Effector CD8-positive, alpha-beta T cell (primary cell): ENCODE measurements at places on chromosomes 2 and 18.

DNA sequence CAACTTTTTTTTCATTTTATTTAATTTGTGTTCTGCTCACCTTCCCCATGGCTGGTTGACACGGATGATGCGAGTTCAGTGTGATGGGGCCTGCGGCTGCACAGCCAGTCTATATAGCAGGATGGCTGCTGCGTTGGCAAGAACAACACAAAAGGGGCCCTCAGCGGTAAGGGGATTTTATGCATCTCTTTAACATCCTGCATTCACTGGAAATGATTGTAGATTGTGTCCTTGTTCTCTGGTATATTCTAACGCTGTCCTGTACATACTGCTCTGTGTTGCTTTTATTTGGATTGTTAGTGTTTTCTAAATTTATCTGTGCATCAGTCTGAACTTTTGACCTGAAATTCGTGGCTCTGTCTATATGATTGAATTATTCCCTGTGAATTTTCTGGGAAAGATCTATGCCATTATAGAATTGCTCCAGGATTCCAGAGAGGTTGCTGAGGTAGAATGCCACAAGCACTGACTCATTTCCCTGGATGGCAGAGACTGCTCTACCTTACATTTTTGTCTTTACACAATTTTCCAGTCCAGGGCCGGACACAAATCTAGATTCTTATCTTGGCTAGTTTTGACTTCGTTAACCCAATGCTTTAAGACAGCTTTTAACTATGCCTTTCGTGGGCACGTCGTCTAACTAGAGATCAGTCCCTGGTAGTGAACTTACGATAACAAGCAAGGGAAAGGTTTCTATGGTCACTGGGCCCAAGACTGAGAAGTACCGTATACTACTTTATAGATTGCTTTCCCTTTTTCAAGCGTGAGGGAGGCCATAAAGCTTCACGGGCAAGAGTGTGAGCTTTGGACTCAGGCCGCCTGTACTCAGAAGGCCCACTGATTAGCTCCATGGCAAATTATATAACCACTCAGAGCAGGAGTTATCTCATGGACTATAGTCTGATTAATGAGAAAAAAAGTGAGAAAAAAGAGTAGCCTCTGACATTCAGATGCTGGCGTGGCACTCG lies at the start of gene CRYGC:
TSS of gene CRYGC (minus strand) at position 85 of the 968 bp plus-strand sequence. CDS start at position 49, 36 bp downstream.
- no peak for DNase-seq

GRCh38 chr2:239339726-239340601 lies 60.9 kb downstream of the HDAC4 start:
- DNase-seq = no peak

DNA sequence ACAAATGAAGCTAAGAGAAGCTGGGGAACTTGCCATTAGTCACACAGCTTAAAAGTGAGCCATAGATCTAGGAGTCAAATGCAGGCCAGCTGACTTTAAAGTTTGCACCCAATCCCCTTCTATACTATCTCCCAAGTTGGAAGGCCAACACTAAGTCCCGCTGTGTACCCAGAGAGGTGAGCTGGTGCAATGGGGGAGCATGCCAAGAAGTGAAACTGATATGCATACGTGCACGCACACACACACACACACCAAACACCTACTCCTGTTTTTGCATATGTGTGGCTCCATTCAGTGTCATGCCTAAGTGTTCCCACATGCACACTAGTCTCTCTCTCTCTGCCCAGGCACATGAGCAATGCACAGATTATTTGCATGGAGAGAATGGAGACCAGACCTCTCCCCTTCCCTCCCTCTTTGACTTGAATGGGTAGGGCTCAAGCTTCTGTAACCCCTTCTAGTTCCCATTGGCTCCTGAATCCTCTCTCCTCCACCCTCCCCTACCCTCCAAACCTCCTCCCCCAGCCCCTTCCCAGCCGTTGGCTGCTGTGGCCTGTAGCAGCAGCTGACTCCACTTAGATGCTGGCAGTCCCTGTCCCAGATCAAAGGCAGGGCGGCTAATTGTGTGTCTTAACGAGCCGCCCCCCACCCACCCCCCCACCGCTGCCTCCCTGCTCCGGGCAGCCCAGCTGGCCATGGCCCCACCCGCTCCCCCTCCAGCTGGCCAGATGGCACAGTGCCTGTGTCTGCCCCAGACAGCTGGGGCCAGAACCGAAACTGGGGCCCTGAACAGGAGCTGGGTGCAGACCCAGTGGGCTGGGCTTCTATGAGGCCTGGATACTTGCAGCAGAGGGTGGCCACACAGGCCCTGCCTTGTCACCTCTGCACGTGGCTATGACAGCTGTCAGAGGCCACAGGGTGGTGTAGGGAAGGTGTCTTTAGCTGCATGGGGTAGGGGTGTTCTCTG lies 5.6 kb downstream of the WNT10A start:
- no peak for DNase-seq

- DNase-seq = peak; percentile 42
Measured at GRCh38 chr2:96869822-96870625, at the start of gene SEMA4C. Gene SEMA4C (minus strand): TSS chr2:96870080. CDS start chr2:96867886, 2,194 bp downstream.

GRCh38 chr2:195026261-195026660 lies 630.8 kb upstream of the SLC39A10 start:
- no peak for DNase-seq

DNA sequence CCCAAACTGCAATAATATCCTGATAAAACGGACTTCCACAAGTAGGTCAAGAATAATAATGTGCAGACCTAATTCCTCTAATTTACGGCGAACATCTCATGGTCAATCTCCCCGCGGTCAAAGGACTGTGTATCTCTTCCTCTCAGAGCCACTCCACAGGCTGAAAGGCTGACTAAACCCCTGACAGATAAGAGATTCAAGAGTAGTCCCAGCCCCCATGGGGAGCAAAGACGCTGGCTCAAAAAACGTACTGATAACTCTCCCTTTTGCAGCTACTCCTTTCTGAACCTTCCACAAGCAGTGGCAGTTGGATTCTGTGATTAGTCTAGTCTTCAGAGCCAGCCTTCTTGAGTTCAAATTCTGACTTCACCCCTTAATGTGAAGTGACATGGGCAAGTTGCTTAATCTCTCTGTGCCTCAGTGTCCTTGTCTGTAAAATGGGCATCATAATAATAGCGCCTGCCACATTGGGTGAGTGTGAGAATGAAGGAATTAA lies 19.7 kb upstream of the IL18R1 start:
- DNase-seq = no peak

DNA sequence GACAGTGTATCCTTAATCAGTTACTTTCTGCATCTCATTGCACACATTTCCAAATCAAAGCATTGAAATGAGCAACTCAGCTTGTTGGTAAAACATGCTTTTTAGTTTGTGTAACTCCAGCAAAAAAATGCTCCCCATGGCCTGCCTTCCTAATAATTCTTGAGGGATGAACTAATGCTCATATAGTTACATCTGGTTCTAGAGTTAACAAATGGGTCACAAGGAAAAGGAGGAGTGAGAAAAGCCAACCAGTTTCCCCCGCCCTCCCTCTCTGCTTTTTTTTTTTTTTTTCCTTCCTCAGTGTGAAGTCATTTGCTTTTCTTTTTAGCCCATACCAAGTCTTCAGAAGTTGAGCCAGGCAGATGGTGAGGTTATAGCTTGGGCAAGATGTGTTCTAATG lies 231.7 kb downstream of the MTX2 start:
- no peak for DNase-seq

DNA sequence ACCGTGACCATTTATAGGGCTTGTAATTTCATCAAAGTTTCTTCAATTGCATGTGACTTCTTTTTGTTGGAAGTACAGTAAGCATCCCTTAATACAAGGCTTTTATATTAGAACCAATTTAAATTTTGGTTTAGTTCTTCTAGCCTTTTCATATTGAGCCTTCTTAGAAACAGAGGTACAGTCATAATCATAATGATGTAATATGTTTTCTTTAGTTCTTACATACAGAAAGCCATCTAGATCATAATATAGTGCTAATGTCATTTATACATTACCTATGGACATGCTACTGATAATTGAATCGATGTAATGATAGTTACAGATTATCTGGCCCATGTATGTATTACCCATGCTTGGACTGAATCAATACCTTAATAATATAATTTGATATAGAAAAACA lies 109.9 kb upstream of the OTX1 start:
- DNase-seq = no peak

DNA sequence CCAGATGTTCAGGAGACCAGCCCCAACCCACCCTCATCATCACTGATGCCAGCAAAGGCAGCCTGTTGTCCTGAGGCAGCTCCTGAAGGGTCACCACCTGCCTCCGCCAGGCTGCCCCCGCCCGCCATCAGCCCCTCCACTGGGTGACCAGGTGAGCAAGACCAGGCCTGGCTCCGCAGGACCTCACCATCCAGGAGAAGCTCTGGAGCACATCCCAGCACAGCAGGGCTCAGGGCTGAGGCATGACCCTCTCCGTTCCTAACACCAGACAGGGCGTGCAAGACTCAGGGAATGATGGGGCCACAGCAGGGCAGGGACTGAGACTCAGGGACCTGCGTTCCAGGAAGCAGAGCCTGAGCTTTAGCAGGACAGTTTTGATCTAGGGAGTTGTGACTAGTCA lies 218.8 kb upstream of the RAB6C start:
- no peak for DNase-seq

DNA sequence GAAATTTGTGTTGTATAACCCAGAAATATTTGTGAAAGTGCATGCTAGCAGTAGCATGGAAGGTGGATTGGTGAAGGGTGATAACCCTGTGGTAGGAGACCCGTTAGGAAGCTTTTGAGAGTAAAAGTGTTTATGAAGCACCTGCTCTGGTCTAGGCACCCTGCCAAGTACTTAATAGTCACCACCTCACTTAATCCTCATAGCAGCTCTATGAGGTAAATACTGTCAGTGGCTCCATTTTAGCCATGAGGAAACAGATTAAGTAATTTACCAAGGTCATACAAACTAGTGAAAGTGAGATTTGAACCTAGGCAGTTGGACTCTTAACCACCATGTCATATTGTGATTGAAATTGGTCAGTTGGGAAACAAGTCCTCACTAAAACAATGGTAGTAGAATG lies 66.8 kb downstream of the TET3 start:
- DNase-seq = no peak

DNA sequence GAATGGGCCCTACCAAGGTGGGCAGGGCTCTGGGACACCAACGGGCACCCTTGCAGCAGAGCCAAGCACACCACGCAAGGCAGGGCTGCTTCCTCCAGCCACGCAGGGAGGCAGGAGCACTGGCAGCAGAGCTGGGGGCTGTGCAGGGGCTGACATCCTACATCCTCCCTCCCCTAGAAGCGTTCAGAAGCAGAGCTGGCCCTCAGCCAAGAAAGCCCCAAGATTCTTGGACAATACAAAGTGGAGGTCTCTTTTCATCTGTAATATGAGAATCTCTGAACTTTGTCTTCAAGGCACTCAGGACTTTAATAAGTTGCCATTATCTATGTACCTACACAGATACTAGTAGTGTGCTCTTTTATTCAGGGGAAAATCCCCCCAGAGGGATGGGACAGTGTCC lies 128.1 kb upstream of the AGAP1 start:
- DNase-seq = no peak

DNA sequence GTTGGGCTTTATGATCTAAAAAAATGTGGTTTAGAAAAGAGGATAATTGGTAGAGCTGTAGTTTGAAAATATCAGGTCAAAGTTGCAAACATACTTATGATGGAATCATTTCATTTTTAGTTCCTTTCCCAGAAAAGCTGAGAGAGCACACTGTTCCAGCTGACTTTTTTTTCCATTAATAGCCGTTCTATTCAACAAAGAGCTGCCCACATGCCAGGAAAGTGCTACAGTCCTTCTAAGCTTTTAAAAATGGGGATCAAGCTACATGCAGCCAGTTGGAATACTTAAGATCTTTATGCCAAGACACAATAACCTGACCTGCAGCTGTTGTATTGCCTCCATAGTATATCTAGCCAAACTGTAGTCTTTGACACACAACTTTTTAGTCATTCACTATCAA lies 111.5 kb downstream of the GALNT3 start:
- DNase-seq = no peak

DNA sequence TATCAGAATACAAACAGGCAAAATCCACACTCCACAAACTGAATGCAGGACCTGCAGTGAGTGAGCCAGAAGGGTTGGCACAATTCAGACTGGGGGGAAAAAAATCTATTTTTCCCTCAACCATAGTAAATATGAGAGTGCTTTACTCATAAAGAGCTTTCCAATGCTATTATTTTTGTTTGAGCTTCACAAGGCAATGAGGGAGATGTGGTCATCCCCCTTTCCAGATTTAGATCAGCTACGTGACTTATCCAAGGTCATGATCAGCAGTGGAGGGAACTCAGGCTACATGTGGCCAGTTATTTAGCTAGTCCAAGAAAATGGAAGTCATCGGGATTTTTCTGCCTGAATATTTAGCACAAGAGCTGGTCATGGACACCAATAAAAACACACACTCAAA lies 120.4 kb upstream of the KLF7 start:
- no peak for DNase-seq

GRCh38 chr2:240077442-240077841 lies 24.1 kb upstream of the OR6B3 start:
- DNase-seq = no peak

GRCh38 chr2:96153991-96154431 lies 8.8 kb upstream of the DUSP2 start:
- DNase-seq = no peak

- DNase-seq = no peak
Measured at GRCh38 chr2:213227458-213227857, 56.8 kb upstream of the SPAG16 start.

GRCh38 chr2:2571301-2572150 lies 240.5 kb upstream of the MYT1L start:
- DNase-seq = no peak

DNA sequence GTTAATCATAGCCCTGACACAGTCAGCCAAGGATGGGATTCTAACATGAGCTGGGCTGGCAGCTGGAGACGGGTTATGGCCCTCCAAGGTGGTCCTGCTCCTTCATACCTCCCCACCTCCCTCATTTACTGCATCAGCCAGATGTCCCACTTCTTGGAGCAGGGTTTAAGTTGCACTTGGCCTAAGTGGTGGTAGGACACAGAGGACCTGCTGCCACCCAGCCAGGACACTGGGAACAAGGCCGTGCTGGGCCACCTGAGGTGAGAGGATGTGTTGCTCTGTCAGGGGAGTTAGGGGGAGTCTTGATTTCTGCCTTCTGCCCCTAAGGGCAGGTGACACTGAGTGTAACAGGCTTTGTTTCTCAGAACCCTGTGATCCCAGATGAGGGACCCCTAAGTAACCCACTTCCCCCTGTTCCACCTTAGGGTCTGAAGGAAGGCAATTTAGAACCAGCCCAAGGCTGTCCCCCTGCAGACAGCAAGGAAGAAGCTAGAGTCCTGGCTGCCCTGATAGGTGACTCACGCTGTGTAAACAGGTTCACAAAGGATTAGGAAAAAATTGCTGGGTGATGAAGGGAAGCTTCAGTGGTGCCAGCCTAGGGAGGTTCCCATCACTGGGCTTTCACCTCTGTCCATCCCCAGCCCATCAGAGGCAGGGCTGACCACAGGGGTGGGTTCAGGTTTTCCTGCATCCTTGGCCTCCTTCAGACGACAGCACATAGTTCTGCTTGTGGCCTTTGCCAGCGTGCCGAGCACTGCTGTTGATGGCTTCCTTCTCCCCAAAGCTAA lies 114.3 kb upstream of the MCFD2 start:
- no peak for DNase-seq
